ENCODE measurements at places on chromosomes 13 and 19.

- DNase-seq = no peak
These were observed 42.5 kb downstream of the ARHGEF18 start for GRCh38 chr19:7391218-7391670.

DNA sequence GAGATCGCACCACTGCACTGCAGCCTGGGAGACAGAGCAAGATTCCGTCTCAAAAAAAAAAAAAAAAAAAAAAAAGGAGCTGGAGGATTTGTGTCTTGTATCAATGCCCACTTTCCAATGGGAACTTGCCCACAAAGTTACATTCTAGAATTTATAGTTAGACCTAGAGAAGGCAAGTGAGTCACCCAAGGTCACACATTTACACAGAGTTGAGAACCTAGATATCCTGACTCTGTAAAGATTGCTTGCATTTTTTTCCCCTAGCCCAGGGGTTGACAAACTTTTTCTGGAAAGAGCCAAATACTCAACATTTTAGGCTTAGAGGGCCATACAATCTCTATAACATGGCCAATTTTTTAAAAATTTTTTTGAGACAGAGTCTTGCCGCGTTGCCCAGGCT is 7.7 kb upstream of the BRD4 start:
- DNase-seq = no peak

GRCh38 chr13:112861876-112862615 is 107.0 kb upstream of the MCF2L start:
- DNase-seq = no peak

GRCh38 chr19:38734176-38734425 is 10.2 kb downstream of the CAPN12 start:
- no peak for DNase-seq

DNA sequence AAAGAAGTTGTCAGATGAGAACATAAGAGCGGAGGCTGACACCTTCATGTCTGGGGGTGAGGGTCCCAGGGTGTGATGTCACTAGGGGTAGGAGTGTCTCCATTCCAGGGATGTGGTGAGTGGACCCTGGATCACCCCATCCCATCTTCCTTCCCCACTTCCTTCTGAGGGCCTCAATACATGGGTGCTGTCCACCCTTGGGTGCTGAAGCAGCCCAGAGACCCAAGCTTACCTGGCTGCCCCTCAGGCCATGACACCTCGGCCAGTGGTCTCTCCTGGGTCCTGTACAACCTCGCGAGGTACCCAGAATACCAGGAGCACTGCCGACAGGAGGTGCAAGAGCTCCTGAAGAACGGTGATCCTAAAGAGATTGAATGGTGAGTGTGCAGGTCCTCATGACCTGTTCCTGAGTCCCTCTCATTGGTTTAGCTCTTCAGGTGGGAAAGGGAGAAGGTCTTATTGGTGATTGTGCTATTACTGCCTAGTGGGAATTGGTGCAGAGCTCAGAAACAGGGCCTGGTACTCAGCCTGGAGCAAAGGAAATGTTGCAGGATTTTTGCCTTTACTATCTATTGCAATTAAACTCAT is 37.7 kb upstream of the CYP4F8 start:
- DNase-seq = no peak

DNA sequence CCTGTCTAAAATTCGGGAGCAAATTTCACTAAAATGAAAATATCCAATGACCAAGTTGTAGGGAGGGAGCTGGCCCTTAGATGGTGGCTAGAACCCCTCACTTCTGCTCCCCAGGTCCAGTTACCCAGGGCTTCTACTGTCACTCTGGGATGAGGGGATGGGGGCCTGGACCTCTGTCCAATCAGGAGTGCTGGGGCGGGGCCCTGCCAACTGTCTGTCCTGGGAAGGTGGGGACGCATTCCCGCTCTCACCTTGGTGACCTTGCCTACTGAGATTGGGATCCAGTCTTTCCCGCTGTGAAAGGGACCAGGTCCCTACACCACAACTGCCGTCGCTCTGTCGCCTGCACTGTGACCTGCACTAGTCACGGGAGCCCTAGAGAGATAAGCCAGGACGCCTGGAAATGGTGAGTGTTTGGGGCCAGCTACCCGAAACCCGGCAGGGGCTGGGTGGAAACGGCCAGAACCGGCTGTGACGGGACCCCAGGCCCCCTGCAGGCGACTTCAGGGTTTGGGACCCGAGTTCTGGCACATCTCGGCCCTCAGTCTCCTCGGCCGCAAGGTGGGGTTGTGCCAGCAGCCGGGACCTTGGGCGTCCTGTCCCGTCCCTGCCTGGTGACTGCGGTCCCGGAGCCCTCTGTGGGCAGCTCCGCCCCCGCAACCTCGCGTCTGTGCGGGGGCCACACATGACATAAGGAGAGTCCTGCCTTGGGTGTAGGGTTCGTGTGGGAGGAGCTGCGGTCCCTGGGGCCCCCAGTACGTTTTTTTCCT is 22.8 kb downstream of the ZNF20 start:
- no peak for DNase-seq

DNA sequence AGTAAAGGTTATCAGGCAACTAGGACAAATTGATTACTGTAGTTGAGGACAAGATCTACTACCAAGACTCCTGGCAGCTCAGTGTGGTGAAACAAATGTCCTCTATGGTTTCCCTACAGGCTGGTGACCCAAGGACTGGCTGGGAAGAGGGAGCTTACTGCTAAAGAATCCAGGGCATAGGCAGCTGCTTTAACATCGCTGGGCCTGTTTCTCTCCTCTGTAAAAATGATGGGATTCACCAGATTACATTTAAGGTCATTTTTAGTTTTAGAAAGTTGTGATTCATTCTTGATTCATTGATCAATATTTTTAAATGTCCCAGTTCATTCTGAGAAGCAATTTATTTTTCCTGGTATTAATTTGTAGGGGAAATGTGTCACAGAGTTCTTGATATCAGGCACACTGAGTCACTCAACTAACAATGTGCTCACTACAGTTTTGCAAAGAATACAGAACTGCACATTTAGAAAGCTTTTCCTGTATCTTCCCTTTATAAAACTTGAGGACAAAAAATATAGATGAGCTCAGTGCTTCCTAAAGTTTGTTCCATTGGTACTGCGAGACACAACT is 19.6 kb upstream of the FAM124A start:
- no peak for DNase-seq

GRCh38 chr13:112999414-113000177 is 30.6 kb downstream of the MCF2L start:
- no peak for DNase-seq

GRCh38 chr19:1110809-1111640 is 7.2 kb downstream of the GPX4 start:
- DNase-seq = no peak

DNA sequence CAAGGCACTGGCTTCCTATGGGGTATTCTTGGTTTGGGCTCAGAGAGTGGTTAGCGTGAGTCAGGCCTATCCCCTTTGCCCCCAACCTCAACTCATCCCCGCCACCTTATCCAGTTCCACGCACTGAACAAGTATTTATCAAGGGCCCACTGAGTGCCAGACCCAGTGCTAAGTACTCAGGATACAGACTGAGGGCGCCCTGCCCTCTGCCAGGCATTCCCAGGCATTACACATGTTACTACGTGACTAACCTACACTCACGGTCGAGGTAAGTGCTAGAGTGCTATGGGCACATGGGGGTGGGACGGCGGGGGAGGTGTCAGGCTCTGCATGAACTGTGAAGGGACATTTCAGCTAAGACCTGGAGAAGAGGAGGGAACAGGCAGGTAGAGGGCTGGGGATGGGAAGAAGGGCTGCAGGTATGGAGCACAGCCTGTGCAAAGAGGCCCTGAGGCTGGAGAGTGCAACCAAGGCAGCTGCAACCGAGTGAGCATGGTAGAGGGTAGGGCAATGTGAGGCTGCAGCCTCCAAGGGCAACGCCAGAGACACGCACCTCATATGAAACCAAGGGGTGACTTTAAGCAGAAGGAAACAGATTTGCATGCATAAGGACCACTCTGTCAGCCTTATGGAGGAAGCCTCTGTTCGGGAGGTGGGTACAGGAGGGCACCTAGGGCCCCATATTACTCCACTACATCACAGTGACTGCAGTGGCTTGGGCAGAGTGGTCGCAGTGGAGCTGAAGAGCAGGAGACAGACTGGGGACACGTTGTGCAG is 22.5 kb downstream of the DHRS12 start:
- peak; percentile 61 for DNase-seq

GRCh38 chr19:49167857-49168409 is 10.3 kb downstream of the TRPM4 start:
- DNase-seq = no peak

DNA sequence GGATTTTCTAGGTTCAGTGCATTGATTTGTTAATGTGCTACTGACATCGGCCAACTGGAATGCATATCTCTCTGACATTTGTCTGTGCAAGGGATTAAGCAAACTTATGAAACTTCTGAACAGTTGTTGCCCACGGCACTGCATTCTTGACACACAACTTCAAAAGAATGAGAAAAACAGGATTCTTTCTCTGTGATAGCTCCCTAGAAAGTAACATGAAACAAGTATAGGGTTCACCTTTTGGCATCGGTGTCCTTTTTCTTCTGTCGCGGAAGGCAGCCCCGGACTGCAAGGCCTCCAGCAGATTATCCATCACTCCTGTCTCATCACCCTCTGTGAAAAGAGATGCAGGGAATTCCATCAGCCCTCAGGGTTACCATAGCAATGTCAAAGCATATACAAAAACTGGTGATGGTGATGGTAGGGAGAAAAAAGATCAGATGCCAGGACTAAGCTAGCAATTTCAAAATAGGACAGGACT is 389.2 kb downstream of the DIAPH3 start:
- no peak for DNase-seq

- no peak for DNase-seq
These were observed 203.4 kb downstream of the COL4A1 start for GRCh38 chr13:110103534-110103933.

- no peak for DNase-seq
These were observed 147.0 kb downstream of the SHISA2 start for GRCh38 chr13:25904830-25905229.

GRCh38 chr13:79654520-79654919 is 173.6 kb downstream of the NDFIP2 start:
- DNase-seq = no peak

GRCh38 chr13:31986676-31987470 is 44.7 kb upstream of the FRY start:
- no peak for DNase-seq

DNA sequence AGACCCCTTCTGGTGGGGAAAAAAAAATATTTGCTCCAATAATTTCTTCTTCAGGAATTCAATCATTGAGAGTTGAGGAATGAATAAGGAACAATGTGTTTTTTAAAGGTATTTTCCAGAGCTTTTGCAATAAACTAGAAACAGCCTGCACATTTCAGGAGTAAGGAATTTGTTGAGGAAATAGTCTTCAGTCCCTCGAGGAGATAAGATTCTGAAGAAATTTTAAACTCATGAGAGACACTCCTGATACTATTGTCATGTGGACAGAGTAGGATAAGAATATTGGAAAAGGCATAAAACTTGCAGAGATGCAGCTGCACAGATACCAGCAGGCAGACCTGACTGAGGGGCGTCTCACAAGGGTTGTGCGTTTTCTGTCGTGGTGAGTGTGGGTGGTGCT is 36.6 kb downstream of the COMP start:
- DNase-seq = no peak

DNA sequence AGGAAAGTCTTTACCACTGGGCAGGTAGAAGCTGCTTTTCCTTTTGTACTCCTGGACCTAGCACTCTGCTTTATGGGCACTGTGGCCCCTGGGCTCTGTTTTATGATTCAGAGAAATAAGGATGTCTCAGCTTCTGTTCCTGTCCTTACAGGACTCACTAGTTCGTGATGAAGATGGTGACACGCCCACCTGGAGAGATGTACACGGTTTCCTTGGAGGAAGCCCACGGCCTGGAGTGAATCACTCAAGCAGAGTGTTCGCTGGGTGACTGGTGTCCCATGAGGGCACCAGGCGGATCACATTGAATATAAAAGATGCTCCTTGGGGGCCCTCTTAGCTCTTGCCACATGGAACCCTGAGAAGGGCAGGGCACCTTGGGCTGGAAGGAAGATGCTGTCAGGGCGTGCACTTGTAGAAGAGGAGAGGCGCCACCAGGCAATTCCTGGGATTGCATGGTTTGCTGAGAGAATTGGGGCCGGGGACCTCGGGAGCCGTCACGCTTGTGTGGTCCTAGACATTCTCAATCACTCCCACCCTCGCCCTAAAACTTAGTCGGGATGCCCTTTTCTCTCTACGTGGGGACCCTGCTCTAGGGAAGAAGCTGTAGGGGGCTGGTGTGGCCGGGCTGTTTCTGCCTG is 202.6 kb downstream of the TSHZ3 start:
- no peak for DNase-seq

GRCh38 chr19:53394974-53395839 is at the start of gene ZNF765:
Gene ZNF765 (plus strand): TSS chr19:53395149. CDS start chr19:53398016, 2,867 bp downstream.
- DNase-seq = peak; percentile 98

DNA sequence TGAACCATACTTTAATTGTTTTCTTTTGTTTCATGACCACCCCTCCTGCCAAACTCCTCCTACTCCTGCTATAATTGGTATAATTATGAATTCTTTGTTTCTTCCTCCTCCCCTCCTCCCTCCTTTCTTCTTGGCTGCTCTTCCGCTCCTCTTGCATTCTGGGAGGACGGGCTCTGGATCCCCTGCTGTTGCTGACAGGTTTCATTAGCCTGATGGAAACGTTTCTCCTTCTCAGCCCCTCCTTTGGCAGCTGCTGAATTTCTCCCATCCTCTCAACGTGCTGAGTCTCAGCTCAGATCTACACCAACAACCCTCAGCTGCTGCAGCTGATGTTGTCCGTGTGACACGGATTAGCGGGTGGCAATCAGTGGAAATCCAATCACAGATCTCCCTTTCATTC is 97.1 kb upstream of the UBAC2 start:
- DNase-seq = no peak

- no peak for DNase-seq
These were observed 10.7 kb downstream of the IL17D start for GRCh38 chr13:20714161-20714560.

DNA sequence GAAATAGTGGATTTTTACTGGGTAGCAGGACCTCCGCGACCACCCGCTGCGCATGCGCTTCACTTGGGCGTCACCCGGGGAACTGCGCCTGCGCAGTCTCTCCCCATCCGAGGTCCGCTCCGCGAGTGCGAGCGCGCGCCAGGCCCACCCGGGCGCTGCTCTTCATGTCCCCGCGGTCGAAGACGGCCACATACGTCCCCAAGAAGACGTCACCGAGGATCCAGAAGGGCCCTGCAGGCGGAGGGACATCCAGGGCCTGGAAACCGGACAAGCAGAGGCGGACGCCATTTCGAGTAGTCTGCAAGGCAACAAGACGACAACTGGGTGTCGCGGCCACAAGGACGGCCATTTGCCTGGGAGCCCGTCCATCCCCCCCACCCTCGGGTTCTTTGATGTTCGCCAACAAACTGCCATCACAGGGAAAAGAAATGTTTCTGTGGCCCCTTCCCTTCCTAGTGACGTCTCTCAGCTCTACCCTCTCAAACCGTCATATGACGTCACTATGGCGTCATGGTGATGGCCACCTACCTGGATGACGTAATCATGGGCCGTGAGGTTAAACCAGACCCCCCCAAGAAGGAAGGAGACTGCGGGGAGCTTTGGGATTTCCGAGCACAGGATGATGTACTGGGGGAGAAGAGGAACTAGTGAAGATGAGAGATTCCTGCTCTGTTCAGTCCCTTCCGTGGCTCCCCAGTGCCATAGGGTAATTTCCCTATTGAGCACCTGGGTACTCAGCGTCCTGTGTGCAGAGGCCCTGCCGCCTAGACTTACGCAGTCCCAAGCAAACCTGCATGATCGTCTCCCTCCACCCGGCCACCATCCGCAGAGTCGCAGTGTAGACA is 6.7 kb downstream of the NAPSA start:
- peak; percentile 87 for DNase-seq

GRCh38 chr13:33828431-33829129 is 10.6 kb downstream of the RFC3 start:
- DNase-seq = no peak
